ENCODE measurements at places on chromosomes 5 and 9.
A peak's percentile ranks its signal among the peaks of the same experiment; 100 is the strongest.

DNA sequence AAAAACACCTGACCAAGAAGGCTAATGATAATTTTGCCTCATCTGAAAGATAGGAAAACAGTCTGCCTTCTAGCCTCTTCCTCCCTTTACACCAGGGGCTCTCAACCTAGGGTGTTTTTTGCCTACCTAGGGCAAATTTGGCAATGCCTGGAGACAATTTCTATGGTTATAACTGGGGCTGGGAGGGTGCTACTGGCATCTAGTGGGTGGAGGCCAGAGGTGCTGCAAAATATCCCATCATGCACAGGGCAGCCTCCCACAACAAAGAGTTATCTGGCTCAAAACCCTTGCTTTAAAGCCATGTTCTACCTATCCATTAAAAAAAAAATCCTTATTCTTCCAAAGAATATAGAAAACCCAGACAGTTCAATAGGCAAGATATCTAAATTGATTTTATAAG lies 45.0 kb upstream of the NR3C1 start:
- DNase-seq, result no peak

DNA sequence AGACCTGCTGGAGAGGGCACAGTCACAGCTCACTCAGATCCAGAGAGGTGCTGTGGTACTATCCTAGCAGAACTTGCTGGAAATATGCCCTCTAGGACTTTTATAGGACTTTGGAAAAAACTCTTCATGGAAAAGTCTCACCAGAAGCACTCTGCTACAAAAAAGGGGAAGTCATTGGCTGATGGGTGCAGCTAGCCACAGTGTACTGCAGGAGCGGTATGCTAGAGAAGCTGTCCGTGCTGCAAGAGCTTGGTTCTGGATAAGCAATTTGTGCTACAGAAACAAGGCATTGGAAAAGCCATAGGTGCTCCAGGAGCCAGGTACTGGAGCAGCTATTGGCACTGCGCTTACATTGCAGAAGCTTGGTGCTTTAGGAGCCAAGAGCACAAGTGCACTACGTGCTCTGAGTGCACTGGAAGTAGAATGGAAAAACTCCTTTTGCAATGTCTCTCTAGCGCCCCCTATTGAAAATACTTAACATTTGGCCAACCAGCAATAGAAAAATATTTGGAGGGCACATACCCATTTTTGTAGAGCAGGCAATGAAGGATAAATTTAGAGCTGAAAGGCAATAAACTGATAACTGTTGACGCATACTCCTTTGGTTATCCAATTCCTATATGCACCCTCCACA lies 83.4 kb downstream of the MEGF10 start:
- DNase-seq, result no peak

GRCh38 chr5:79546782-79547428 lies 33.0 kb upstream of the HOMER1 start:
- no peak for DNase-seq

GRCh38 chr5:39495227-39495626 lies 70.4 kb upstream of the DAB2 start:
- DNase-seq, result no peak

DNA sequence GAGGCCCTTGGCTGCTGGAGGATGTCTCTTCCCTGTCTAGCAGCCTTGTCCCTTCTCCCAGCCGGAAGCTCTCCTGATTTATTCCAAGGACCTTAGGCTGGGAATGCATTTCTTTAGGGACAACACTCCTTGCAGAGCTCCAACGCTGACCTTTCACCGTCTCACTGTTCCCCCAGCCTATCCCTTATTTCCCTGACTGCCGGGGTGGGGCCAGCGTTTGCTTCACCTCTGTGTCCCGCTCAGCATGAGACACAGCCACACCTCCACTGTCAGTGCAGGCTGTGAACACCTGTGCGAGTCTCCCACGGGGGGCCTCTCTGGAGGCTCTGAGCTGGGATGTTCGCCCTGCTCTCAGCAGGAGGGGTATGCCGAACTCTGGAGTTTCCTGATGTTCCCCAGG lies 106.2 kb upstream of the FCN2 start:
- no peak for DNase-seq

DNA sequence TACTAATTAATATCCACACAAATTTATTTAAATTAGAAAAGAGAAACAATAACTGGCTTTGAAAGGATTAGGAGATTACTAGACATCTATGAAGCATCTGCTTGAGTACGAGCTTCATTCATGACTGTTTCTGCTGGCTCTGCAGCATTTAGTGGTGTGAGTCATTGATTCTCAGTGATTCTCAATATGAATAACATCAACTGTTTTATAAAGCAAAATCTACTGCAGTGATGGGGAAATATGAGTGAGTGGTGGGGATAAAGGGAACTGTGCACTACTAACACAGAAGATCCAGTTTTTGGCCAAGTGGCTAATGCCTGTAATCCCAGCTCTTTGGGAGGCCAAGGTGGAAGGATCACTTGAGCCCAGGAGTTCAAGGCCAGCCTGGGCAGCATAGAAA lies 8.4 kb downstream of the FNBP1 start:
- DNase-seq, result no peak

DNA sequence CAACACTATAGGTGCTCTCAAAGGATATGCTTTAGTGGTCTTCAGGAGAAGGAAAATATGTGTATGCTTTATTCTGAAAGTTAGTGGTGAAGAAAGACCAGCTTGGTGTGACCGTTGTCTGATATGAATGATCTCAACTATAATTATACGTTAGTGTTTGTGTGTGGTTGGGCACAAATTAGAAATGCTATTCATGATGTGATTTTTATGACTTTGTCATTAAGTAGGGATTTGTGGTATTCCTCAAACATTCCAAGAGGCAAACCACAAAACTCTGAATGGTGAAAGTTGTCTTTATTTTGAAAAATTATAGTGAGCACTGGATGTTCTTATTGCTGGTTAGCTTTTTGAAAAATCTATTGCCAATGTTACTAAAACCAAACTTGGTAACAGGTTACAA lies 6.2 kb upstream of the F2R start:
- DNase-seq, result no peak

GRCh38 chr9:124764774-124765438 lies 6.2 kb downstream of the NR6A1 start:
- DNase-seq, result no peak

DNA sequence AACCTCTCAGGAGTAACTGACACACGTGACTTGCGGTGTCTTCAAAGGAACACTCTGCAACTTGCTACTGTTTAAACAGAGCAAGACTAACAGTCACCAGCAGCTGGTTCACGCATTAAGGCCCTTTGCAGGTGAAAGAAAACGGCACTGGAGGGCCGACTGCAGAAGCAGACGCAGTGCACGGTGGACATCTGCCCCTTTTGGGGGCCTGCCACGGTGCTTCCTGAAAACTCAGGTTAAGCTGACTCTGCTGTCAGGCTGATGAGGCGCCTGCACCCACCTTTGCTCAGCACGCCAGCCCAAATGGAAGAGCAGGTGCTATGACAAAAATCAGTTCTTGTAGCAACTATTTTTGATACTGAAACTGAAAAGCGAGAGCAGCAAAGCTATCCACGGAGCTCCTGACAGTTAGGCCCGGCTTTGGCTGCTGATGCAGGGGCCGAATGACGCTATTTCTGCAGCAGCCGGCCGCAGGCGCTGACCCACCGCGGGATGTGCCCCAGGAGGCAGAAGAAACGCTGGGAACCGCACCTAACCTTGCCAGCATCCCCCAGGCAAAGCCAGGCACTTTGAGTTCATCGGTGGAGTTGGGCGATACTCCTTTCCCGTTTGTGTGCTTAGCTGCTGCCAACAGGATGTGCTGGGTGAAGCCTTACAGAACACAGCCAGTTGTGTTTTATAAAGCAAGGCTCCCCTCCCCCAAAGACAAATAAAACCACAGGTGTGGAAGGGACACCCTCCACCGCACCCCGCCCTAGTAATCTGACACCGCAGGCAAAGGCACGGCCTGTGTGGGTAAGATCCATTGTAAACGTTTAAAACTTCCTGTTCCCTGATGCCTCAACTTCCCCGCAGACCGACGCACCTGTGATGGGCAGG lies 21.1 kb upstream of the TERT start:
- no peak for DNase-seq

DNA sequence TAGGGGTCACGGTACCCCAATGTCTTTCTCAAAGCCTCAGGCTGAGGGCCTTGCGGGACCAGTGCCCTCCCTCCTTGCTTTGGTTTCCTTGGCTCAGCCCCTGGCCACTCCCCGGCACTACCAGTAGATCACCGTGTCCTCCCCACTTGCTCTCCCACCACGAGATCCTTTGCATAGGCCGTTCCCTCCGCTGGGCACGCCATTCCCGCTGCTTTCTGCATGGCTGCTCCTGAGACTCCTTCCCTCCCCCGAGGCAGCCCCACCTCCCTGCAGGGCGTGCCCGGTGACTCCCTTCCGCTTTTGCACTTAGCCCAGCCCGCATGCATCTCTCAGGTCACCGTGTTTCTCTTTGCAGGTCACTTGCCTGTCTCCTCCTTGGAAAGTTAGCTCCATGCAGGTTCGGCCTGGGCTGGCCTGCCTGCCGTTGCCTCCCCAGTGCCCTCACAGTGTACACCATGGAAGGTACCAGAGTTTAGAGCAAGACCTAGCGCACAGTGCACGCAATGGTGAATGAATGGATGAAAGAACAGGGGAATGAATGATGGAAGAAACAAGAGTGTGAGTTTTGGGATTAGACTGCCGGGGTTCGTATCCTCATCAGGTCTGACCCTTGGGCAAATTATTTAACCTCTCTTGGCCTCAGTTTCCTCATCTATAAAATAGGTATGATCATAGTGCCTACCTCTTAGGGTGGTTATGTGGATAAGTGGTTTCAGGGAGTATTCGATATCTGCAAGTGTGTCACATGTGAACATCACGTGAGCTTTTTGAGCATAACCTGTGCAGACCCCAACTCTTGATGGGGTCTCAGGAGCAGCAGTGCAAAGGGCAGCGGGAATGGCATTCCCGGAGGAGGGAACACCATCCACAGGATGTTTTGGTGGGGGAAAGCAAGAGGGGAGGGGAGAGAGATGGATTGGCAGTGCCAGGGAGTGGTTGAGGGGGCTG lies 214.3 kb downstream of the C9orf50 start:
- no peak for DNase-seq

DNA sequence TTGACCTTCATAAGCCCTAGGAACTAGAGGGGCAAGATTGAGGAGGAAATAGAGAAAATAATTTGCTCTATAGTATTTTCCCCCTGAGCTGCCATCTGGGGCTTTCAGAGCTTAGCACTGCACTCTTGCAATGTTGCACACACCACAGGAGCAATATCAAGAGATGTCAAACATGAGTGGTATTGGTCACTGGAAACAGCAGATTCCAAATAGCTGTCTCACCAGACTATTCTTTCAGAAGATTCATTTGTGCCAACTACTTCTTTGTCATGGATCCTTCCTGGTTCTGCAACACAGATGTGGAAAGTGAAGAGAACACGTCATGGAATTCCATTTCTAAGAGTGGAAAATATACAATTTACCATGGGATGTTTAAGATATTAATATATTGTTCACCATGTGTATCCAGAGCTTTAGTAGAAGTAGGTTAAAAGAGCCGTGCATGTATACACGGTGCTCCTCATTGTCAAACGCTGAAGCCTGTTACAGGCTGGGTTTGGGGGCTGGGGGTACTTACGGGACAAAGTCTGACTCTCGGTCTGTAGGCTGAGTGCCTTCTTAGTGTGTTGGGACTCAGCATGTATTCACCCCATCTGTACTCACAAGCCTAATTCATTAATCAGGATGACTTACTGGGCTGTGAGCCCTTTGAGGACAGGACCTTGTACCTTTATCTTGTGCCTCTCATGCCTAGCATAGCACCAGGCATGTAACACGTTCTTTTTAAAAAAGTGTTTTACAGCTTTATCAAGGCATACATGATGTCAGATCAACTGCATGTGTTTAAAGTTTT lies 31.4 kb upstream of the GDNF start:
- no peak for DNase-seq

GRCh38 chr5:149470942-149471341 lies 80.3 kb downstream of the CSNK1A1 start:
- no peak for DNase-seq

- DNase-seq, result no peak
Observed at GRCh38 chr5:149693482-149693881, 36.6 kb upstream of the PPARGC1B start.

GRCh38 chr5:178460598-178460997 lies 129.6 kb downstream of the COL23A1 start:
- DNase-seq, result no peak

- DNase-seq, result no peak
Observed at GRCh38 chr5:26237489-26237888, 800.9 kb downstream of the CDH9 start.

- DNase-seq, result no peak
Observed at GRCh38 chr9:99822806-99823591, 1.3 kb downstream of the NR4A3 start.

DNA sequence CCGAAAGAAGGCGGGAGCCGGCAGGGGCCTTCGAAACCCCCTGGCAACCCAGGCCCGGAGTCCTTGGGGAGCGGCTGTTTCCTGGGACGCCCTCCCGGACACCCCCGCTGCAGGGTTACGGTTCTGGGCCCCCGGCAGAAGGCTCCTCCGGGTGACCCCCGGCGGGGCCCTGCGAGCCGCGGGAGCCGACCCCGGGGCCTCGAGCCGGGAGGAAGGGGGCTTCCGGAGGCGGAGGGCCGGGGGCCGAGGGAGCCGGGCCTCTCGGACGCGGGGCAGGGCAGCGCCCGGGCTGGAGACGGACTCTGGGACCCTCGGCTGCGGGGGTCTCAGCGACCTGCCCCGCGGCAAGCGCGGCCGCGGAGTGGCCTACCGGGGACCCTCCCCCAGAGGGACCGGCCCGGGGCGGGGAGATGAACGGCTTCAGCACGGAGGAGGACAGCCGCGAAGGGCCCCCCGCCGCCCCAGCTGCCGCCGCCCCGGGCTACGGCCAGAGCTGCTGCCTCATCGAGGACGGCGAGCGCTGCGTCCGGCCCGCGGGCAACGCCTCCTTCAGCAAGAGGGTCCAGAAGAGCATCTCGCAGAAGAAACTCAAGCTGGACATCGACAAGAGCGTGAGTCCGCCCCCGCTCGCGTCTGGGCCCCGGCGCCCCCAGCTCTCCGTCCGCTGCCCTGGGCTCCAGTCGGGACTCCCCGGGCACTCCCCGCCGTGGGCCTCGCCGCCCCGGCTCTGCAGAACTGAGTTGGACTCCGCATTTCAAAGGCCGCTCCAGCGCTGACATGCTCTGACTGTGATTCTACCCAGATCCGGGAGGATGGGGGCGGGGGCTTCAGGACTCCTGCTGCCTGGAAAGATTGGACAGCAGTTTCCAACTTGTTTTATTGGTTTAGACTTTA lies 645 bp downstream of the SAP30L start:
- DNase-seq, result peak; percentile 50

- no peak for DNase-seq
Observed at GRCh38 chr5:102916109-102916508, 161.0 kb downstream of the PAM start.

DNA sequence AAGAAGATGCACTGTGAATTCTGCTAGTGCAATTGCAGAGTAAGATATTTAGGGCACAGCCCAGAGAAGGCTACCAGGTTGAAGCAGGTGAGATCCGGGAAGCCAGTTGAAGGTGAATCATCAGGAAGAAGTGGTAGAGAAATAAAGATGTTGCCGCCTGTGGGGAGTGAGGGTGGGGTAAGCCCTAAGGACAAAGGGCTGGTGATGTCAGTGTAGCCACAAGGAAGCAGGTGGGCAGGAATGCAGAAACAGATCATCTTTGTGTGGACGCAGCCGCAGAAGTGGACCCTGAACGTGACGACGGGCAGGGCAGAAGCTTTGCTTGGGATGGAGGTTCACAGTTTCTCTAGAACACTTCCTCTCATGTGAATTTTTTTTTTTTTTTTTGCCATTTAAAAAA lies 164.2 kb downstream of the ACTL7B start:
- no peak for DNase-seq

- DNase-seq, result no peak
Observed at GRCh38 chr5:124641154-124641792, 105.2 kb downstream of the ZNF608 start.

Data from substantia nigra (tissue), 51 donors.